ENCODE measurements at places on chromosomes 13 and 19.

DNA sequence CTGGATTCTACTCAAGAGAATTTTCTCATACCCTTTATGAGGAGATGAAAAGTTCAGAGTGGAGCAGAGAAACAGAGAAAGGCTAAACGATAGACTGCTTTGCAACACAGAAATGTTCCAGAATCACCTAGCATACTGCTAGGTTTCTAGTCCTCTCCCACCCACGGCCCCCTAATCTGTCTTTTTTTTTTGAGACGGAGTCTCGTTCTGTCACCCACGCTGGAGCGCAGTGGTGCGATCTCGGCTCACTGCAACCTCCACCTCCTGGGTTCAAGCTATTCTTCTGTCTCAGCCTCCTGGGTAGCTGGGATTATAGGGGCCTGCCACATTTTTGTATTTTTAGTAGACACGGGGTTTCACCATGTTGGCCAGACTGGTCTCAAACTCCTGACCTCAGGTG is 4.8 kb downstream of the SUGP2 start:
- DNase-seq = no peak

DNA sequence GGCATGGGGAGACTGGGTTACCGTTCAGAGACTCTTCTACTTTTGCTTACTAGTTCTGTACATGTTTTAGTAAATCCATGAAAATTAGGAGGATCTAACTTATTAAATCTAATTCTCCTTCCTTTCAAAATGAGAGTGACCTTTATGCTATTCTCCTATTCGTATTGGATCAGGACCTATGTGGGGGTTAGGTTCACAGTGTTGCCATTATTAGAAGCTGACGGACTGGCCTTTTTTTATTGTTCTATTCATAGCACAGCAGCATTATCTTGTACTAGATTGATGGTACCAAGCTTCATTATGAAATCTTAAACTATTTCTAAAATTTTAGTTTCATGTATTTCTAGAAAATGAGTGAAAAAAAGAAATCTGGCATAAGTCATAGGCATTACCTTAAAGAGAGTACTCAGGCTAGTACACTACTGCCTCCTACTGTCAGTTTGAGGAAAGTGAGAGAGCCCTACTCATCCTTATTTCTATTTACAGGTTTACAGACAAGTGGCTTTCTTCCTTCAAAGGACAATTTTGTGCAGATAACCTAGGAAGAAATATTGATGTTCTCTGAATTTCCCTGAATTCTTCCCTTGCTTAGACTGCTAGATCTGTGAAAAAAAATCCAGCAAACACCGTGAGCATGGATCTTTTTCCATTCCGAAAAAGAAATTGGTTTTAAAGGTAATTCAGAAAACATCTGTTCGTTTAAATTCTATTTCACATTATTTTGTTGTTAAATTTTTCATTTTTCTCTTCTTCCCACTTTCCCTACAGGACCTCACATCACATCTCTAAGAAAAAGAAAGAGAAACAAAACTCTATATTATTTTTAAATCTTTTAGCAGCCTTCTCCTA is 485.5 kb downstream of the DIAPH3 start:
- DNase-seq = no peak

DNA sequence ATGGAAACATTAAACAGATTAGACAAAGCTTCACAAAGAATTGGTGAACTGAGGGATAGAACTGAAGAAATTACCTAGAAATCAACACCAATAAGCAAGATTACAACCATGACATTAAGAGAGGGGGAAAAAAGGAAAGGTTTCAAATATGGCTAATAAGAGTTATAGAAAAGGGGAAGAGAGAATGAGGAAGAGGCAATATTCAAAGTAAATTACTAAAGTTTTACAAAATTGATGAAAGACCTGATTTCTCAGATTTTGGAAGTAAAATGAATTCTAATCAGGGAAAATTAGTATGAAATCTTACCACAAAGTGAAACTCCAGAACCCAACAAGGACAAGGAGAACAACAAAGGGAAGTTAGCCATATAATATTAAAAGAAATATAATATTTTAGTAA is 187.4 kb downstream of the NBEA start:
- no peak for DNase-seq

DNA sequence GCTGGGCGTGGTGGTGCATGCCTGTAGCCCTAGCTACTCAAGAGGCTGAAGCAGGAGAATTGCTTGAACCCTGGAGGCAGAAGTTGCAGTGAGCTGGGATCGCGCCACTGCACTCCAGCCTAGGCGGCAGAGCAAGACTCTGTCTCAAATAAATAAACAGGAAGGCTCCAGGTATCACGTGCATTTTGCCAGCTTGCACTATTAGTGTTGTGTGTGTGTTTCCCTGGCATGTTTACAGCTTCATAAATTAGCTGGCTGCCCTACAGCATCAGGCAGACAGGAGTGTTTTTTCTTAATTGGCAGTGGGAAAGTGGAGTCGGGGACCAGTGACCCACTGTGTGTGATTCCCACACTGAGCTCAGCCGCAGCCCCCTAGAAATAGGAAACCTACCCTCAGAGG is 32.6 kb downstream of the SHISA2 start:
- DNase-seq = no peak

DNA sequence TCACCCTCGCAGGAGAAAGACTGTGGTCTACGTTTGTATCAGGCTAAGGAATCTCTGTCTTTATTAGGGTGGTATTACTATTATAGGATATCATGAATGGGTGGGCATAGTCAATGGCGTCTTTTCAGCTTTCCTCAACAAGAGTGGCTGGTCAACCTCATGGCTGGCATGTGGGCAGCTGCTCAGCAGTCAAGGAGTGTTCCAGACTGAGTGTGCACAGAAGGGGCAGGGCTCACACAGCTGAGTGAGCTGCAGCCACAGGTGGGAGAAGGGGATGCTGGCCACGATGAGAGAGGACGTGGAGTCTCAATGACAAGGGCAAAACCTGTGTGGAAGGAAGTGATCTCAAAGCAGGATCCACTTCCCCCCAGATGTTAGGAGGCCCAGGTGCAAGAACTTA is 54.7 kb downstream of the SLC7A1 start:
- DNase-seq = no peak

DNA sequence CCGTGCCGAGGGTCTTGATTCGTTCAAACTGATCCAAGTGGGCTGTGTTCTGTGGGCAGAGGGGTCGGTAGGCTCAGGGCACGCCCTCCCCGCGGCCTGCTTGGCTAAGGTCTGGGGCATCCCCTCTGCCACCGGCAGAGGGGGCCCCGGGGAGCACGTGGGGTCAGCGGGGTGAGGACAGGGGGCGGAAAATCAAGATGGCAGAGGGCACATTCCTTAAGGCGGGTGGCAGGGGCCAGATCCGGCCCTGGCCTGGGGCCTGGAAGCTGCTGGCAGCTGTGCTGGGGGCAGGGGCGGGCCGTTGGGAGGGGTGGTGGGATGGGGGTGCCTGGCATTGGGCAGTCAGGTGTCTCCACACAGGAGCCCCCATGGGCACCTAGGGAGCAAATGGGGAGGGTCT is 10.7 kb downstream of the PRKACA start:
- DNase-seq = no peak

GRCh38 chr19:10510301-10510802 is 6.9 kb downstream of the S1PR5 start:
- DNase-seq = peak; percentile 83

DNA sequence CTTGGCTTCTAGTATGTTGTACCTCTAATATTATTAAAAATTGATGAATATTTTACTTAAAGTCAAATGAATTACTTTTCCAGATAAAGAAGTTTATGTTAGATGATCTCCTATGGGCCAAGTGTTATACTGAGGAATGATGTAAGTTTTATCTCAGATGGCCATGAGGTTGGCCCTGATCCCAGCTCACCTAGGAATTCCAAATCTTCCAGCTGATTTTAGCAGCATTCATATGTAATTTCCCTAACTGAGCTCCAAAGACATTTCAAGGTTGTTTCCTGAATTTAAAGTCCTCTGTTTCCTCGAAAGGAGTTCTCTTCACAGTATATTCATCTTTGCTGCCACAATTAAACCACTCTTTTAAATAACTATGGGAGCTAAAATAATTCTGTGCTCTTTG is 1670.4 kb upstream of the SPRY2 start:
- DNase-seq = no peak

DNA sequence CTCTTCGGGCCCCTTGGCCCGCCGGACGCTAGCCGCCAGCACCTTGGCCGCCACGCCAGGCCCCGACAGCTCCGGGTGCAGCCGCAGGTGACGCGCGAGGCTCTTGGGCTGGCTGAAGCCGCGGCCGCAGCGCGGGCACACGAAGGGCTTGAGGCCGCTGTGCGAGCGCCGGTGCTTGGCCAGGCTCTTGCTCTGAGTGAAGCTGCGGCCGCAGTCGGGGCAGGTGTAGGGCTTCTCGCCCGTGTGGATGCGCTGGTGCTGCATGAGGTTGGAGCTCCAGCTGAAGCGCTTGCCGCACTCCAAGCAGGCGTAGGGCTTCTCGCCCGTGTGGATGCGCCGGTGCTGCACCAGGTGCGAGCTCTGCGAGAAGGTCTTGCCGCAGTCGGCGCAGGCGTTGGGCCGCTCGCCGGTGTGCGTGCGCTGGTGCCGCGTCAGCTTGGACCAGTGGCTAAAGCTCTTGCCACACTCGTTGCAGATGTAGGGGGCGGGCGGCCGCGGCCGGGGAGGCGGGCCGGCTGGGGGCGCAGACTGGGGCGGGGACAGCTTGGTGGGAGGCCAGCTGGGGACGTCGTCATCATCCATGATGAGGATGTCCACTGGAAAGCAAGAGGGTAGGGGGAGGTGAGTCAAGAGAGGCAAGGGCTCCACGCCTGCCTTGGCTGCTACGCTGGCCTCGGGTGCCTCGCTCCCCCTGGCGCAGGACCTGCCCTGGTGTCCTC is 32.4 kb downstream of the ZNF787 start:
- no peak for DNase-seq

DNA sequence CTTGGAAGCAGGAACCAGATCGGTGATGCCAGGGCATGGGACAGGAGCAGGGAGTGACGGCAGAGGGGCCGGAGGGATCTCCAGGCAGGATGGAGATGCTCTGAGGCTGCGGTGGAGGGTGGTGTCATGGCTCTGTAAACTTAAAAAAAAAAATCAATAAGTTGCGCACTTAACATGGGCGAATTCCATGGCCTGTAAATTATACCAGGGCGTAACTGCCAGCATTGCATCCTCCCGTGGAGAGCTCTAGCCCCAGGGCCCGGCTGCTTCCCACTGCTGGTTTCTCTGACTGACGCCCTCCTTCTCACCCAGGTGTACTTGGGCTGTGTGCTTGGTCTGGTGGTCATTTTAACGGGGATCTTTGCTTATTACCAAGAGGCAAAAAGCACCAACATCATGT is 8.7 kb downstream of the ATP12A start:
- DNase-seq = no peak

- no peak for DNase-seq
Measured at GRCh38 chr13:33183431-33184111, 102.0 kb downstream of the STARD13 start.

DNA sequence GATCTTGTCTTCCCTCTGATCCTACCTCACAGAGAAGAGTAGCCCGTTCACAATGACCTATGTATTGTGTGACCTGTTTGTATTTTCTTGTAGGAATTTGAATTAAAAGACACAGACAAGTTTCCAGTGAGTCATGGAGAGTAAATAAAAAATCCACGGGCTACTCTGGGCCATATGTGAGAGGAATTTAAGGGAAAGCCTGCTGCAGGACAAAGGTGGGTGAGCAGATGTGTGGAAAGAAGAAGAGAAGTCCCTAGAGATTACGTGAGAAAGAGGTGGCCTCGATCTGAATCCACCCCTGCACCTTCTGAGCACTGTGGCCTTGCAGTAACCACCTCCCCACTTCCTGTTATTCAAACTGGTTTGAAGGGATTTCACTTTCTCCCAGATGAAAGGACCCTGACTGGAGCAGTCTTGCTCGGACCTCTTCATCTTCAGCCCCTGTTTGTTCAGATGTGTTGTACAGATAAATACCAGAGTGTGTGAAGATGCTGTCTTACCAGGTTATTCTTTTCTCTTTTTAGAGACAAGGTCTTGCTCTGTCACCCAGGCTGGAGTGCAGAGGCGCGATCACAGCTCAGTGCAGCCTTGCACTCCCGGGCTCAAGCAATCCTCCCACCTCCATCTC is 205.4 kb downstream of the PDS5B start:
- DNase-seq = no peak

- no peak for DNase-seq
Measured at GRCh38 chr19:42397263-42398166, 7.4 kb upstream of the CNFN start.

GRCh38 chr13:88263808-88264207 is 592.6 kb downstream of the SLITRK5 start:
- no peak for DNase-seq

DNA sequence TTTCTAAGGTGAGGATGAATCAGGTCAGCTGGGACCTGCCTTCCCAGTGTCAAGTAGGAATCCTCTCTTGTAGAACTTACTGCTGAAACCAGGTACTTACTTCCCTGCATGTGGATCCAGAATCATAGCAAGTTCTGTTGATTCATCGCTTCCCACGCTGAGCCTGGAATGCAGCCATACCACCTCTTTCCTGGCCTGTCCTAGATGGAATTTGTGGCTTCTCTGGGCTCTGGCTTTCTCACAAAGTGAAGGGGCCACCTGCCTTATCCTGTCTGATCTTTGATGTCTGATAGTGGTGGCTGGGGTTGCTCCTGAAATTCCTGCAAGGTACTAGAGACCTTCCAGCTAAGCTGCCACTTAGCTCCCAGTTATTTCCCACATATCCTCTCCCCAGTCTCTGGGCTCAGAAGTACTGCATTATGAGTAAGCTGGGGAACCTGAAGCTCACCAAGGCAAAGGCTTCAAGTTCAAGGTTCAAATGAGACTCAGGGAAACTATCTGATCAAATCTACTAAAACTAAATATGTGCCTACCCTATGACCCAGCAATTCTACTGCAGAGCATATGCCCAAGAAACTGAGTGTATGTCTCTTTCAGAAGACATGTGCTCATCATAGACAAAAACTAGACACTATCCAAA is 103.5 kb downstream of the SUCLA2 start:
- DNase-seq = no peak

GRCh38 chr19:15631817-15632216 is 8.9 kb upstream of the CYP4F3 start:
- DNase-seq = no peak

DNA sequence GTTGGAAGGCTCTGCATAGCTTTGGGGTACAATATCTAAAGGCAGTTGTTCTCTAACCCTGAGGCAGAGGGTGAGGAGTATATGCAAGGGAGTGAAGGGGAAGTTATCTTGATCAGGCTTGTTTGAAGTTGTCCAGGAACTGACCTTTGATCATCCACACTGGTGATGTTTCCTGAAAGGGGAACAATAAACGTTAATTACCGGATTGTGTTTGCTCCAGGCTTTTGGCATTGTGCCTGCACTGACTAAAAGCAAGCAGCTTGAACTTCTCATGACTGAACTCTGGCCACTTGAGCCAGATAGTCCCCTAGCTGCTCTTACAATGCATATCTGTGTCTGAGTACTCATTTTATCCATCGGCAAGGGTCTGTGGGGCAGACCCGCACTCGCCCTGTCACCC is 27.0 kb upstream of the ZNF726 start:
- no peak for DNase-seq

All from memory B cell (primary cell).